ENCODE measurements at places on chromosomes 3 and 15.

GRCh38 chr3:21613372-21614070 is 137.5 kb downstream of the ZNF385D start:
- peaks cover 5% of the 10 kb centered on the region for H3K4me1 ChIP-seq
- H3K36me3 ChIP-seq, result no peaks in the 10 kb centered on the region
- no peak overlapping the region for H3K4me3 ChIP-seq
- no peak overlapping the region for H3K27ac ChIP-seq
- DNase-seq, result no peak

DNA sequence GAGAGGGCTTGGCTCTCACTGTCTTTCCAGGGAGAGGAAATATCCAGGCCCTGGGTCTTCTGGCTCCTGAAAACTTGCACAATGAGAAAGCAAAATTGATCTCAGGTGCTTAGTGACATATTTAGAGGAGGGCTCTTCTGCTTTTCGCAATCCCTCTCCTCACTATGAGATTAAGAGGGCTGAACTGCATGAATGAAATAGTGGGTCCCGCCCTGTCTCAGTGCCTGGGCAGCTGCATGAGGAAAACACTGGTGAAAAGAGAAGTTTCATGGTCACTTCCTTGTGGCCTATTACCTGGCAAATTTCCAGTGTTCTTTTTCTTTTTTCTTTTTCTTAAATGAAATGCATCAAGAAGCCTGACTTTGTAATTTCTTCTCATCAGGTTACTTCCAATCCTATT is 73.5 kb downstream of the TRAK1 start:
- no peak overlapping the region for H3K27ac ChIP-seq
- DNase-seq, result no peak
- H3K27me3 ChIP-seq, result no peaks in the 10 kb centered on the region

- no peak for DNase-seq
- H3K4me3 ChIP-seq, result no peak overlapping the region
- H3K36me3 ChIP-seq, result no peaks in the 10 kb centered on the region
- no peaks in the 10 kb centered on the region for H3K4me1 ChIP-seq
Measured at GRCh38 chr3:17542591-17542990, 199.8 kb downstream of the TBC1D5 start.

DNA sequence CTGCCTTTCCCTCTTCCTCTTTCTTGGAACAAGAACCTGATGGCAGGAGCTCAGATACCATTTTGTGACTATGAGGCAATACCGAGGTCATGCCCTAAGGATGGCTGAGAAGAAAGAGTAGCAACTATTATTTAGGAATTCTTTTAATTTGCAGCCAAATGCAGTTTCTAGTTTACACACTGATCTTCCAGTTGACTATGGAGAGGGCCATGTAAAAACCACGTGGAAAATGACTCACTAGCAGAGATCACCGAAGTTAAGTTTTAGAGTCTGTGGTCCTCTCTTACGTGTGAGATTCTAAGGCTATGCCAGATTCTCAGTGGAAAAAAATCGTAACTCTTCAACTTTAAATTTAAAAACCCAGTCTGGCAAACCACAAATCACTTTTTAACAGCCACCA is 7.8 kb downstream of the BNC1 start:
- peaks cover 2% of the 10 kb centered on the region for H3K27me3 ChIP-seq
- no peak for DNase-seq
- H3K36me3 ChIP-seq, result no peaks in the 10 kb centered on the region
- H3K4me1 ChIP-seq, result no peaks in the 10 kb centered on the region
- H3K4me3 ChIP-seq, result no peak overlapping the region

DNA sequence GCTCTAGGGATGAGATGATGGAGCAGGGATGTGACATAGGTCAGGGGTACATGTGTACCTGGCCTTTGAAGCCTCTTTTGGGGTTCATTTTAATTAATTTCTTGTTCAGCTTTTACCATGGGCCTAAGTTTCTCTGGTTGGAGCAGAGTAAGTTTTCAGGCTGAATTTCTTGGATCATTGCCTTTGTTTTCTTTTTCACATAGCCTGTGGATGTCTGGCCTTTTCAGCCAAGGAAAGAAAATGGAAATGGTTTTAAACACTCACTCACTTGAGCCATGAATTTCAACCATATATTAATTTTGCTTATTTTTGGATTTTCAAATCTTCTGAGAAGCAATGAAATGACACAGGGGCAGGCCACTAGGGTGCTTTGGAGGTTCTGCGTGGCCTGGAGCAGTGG is 30.2 kb downstream of the CACNA1D start:
- H3K27ac ChIP-seq, result no peak overlapping the region
- H3K27me3 ChIP-seq, result no peaks in the 10 kb centered on the region
- no peaks in the 10 kb centered on the region for H3K4me1 ChIP-seq

DNA sequence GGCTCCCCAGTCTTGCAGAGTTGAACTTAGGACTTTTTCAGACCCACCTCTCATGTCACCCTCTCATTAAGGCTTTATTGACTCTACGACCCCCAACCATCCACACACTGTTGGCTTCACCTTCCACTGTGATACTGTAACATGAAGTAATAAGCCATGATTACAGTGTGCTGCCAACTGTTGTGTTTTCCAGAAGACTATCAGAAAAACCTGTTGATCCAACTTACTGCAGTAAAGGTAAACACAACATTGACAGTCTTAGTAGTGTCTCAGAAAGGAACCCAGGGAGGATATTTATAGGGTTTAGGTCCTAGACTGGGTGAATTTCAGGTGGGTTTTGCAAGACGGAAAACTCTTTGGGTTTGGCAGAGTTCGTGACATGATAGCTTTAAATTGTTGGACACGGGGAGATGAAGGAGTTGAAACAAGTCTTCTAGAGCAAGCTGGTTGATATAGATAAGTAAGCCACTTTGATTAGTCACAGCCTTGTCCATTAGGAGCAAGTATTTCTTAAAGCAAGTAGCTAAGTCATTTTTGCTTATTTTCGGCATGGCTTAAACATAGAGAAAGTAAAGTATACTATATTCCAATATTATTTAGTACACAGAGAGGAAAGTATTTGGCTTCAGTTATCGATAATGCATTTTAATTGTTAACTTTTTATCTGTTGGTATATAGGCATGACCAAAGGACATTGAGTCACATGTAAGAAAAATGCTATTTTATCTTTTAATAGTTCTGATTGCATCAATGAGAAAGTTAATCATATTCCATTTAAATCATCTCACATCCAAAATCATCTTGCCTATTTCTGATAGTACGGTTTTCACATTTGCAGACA is 2.4 kb upstream of the COL6A5 start:
- no peak overlapping the region for H3K4me3 ChIP-seq
- peaks cover 4% of the 10 kb centered on the region for H3K4me1 ChIP-seq
- DNase-seq, result no peak
- peaks cover 24% of the 10 kb centered on the region for H3K27me3 ChIP-seq

DNA sequence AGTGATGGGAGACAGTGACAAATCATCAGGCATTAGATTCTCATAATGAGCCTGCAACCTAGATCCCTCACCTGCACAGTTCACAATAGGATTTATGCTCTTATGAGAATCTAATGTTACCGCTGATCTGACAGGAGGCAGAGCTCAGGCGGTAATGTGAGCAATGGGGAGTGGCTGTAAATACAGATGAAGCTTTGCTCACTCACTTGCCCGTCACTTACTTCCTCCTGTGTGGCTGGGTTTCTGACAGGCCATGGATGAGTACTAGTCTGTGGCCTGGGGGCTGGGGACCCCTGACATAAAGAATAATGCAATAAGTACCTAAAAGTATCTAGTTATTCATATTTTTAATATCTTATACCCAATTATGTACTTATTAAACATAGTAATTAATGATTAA is 15.6 kb downstream of the IQCB1 start:
- no peaks in the 10 kb centered on the region for H3K4me1 ChIP-seq
- H3K27me3 ChIP-seq, result no peaks in the 10 kb centered on the region
- DNase-seq, result no peak
- no peak overlapping the region for H3K27ac ChIP-seq
- H3K36me3 ChIP-seq, result peaks cover 34% of the 10 kb centered on the region
- no peak overlapping the region for H3K4me3 ChIP-seq

GRCh38 chr3:123295901-123296250 is 94.1 kb downstream of the SEC22A start:
- H3K4me1 ChIP-seq, result no peaks in the 10 kb centered on the region
- DNase-seq, result no peak
- no peak overlapping the region for H3K27ac ChIP-seq
- peaks cover 11% of the 10 kb centered on the region for H3K36me3 ChIP-seq
- H3K27me3 ChIP-seq, result no peaks in the 10 kb centered on the region
- H3K4me3 ChIP-seq, result no peak overlapping the region

- DNase-seq, result no peak
- peaks cover 9% of the 10 kb centered on the region for H3K4me1 ChIP-seq
- H3K36me3 ChIP-seq, result no peaks in the 10 kb centered on the region
- no peak overlapping the region for H3K27ac ChIP-seq
Measured at GRCh38 chr15:24899367-24899766, 55.4 kb upstream of the SNRPN start.

GRCh38 chr15:66682865-66683264 is 19.2 kb upstream of the SMAD6 start:
- no peaks in the 10 kb centered on the region for H3K27me3 ChIP-seq
- peaks cover 8% of the 10 kb centered on the region for H3K4me1 ChIP-seq
- no peak overlapping the region for H3K27ac ChIP-seq

DNA sequence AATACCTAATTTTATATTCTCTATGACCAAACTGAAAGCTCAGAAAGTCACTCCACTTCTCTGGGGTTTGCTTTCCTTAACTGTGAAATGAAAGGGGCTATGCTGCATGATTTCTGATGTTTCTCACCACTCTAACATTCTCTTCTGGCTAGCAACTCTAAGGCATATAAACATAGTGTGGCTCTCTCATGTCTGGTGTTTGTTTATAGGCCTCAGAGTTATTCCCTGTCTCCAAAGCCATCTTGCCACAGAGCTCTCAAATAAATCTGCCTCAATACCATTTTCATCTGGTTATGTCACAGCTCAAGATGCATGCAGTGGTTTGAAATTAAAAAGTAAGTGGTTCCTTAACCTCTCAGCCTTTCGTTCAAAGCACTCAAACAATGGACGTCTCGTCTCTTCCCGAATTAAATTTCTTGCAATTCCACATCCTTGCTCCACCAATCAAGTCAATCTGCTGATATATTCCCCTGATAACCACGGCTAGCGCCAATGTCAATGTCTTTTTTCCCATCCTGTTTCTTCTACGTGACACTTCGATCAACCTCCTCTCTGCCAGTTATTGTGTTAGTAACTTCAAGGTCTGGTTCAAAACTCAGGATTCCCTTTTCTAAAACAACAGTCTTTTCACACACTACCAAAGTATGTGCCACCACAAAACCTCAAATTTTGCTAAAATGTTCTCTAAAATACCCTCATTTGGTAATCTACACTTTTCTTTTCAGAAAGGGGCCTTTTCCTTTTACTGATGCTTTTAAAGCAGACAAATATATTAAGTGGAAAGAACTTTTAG is 16.0 kb downstream of the TOMM70 start:
- peaks cover 25% of the 10 kb centered on the region for H3K36me3 ChIP-seq
- no peak for DNase-seq
- no peaks in the 10 kb centered on the region for H3K27me3 ChIP-seq
- H3K4me1 ChIP-seq, result no peaks in the 10 kb centered on the region
- H3K4me3 ChIP-seq, result no peak overlapping the region
